ENCODE measurements at places on chromosomes 6 and 20.

GRCh38 chr6:75504465-75505222, 11.0 kb upstream of the FILIP1 start:
- DNase-seq = no peak

- DNase-seq = no peak
Observed at GRCh38 chr6:127249621-127250020, 17.0 kb upstream of the RNF146 start.

DNA sequence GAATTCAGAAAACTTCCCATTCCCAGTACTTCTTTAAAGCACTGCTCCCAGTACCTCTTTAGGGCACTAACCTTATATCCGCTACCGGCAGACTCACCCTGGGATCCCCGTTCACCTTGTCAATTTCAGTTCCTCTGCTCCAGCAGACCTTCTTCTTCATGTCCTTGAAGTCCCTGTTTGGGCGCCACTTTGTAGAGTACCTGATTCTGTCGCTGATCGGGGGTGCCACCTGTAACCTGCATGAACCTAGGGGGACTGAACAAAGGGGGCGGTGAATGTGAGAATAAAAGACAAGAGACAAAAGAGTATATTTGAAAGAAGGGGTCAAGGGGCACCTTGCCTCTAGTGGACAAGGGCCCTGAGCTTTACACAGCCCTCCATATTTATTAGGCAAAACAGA, 4.9 kb upstream of the GINS1 start:
- no peak for DNase-seq

- DNase-seq = no peak
Observed at GRCh38 chr20:46256293-46256692, 52.0 kb downstream of the CDH22 start.
